ENCODE measurements at places on chromosomes 16 and 17. TPM values are rescaled to one million over a fixed set of nuclear protein-coding genes. Genes with fewer than 3 reads are reported as not detected.

GRCh38 chr16:588639-588888 lies 1.3 kb upstream of the RAB40C start:
- peaks cover 15% of the 10 kb centered on the region for H3K4me1 ChIP-seq
- peak overlapping the region; percentile 85 for H3K27ac ChIP-seq
- H3K36me3 ChIP-seq: no peaks in the 10 kb centered on the region

- no peaks in the 10 kb centered on the region for H3K4me1 ChIP-seq
- no peak overlapping the region for H3K4me3 ChIP-seq
- H3K36me3 ChIP-seq: no peaks in the 10 kb centered on the region
Observed at GRCh38 chr16:86942151-86943051, 364.1 kb downstream of the FOXL1 start.

DNA sequence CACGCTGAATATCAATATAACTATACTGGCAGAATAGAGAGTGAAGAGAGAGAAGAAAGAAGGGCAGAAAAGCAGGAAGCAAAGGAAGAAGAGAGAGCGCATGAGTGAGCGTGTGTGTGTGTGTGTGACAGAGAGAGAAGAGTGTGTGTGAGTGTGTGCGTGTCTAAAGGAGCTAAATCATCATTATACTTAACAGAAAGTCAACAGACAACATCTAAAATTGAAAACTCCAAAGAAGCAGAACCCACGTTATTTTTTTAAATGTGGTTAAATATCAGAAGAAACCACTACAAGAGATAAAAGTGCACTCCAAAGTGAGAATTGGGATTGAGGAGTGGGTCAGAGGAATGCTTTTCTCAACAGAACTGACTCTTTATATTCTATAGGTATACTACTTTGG lies 77.2 kb downstream of the BRIP1 start:
- DNase-seq: no peak
- H3K4me1 ChIP-seq: peaks cover 12% of the 10 kb centered on the region
- no peak overlapping the region for H3K4me3 ChIP-seq
- no peaks in the 10 kb centered on the region for H3K27me3 ChIP-seq
- H3K36me3 ChIP-seq: no peaks in the 10 kb centered on the region

DNA sequence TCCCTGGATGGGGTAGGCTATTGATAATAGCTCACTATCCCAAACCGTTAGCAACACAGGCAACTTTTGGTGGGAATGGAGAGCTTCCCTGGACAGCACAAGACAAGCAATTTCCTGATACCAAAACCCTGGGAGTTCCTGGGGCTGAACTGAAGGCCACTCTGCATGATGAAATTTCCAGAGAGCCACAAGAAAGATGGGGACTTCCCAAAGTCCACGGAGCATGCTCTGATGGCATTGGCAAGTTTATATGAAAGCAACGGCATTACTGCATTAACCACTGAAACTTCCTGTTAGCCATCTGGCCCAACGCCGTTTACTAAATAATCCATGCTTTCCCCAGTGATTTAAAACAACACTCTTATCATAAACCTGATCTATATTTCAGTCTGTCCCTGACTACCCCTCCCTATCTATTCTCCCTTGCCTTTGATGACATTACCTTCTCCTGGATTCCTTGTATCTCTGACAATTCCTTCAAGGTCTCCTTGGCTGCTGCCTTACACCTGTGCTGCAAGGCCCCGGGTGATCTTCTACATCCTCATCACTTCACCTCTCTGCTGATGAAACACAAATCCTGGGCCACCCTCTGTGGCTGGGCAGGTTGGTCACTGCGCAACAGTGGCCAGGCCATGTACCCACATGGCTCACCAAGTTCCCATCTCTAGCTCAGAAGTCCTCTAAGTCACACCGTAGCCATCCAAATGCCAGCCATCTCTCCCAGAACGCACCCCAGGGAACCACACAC lies 108.5 kb upstream of the RCVRN start:
- H3K4me1 ChIP-seq: peaks cover 17% of the 10 kb centered on the region
- H3K27me3 ChIP-seq: no peaks in the 10 kb centered on the region
- peak overlapping the region; percentile 26 for H3K4me3 ChIP-seq
- DNase-seq: peak; percentile 61

GRCh38 chr16:31243734-31244670 lies 15.8 kb upstream of the ITGAM start:
- H3K4me1 ChIP-seq: peaks cover 8% of the 10 kb centered on the region
- peak; percentile 53 for DNase-seq
- no peaks in the 10 kb centered on the region for H3K36me3 ChIP-seq
- H3K27ac ChIP-seq: no peak overlapping the region
- H3K4me3 ChIP-seq: no peak overlapping the region
- no peaks in the 10 kb centered on the region for H3K27me3 ChIP-seq

- no peak overlapping the region for H3K27ac ChIP-seq
- no peak overlapping the region for H3K4me3 ChIP-seq
- H3K4me1 ChIP-seq: no peaks in the 10 kb centered on the region
- no peaks in the 10 kb centered on the region for H3K36me3 ChIP-seq
- no peak for DNase-seq
Observed at GRCh38 chr17:18129041-18129502, 20.5 kb downstream of the MYO15A start.

The SLC38A8 gene
- not detected for total RNA-seq

GRCh38 chr16:2467528-2468232 lies 3.4 kb upstream of the NTN3 start:
- peaks cover 13% of the 10 kb centered on the region for H3K4me1 ChIP-seq
- H3K36me3 ChIP-seq: no peaks in the 10 kb centered on the region
- H3K4me3 ChIP-seq: peak overlapping the region; percentile 72
- H3K27ac ChIP-seq: no peak overlapping the region
- no peak for DNase-seq

DNA sequence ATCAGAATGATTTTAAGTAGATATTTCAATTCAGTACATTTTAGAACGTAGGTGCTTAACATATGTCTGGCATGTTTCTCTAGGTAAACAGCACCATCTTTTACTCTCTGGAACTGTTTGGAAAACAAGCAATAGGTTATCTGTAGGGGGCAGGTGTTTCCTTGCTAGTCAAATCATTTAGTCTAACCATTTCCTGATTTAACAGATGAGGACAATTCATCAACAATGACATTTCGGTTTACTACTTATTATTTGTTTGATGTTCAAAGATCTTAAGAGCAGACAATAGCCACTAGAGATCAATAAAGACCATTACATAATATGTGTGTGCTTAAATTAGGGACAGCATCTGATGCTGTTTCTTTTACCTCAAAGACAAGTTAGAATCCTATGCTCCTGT lies 173.1 kb downstream of the CEP112 start:
- no peak overlapping the region for H3K27ac ChIP-seq
- DNase-seq: no peak
- no peaks in the 10 kb centered on the region for H3K36me3 ChIP-seq
- H3K27me3 ChIP-seq: no peaks in the 10 kb centered on the region
- H3K4me1 ChIP-seq: no peaks in the 10 kb centered on the region

The TPSB2 gene
- total RNA-seq: not detected

DNA sequence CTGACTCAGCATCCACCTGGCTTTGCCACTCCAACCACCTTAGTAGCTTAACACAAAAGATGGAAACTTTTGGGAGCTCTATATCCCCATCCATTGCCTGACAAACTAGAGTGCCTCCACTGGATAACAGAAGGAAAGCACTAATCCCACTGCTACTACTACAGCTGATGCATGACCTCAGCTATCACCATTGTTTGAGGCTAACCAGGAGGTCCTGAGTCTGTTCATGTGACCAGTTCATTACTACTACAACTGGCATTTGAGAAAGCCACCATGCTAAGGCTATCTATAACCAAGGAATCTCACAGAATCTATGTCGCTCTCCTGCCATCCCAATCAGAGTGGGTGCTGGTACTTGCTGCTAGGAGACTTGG lies 604.3 kb upstream of the CA10 start:
- H3K27ac ChIP-seq: no peak overlapping the region
- no peak for DNase-seq
- no peaks in the 10 kb centered on the region for H3K36me3 ChIP-seq
- no peaks in the 10 kb centered on the region for H3K4me1 ChIP-seq

The TAT gene
- 0.44 TPM for total RNA-seq

GRCh38 chr16:84754956-84755672 lies 55.3 kb downstream of the USP10 start:
- peaks cover 50% of the 10 kb centered on the region for H3K4me1 ChIP-seq
- H3K27me3 ChIP-seq: no peaks in the 10 kb centered on the region
- no peak overlapping the region for H3K4me3 ChIP-seq

GRCh38 chr17:4301066-4301465 lies 37.3 kb upstream of the ANKFY1 start:
- DNase-seq: no peak
- H3K4me3 ChIP-seq: no peak overlapping the region
- peaks cover 12% of the 10 kb centered on the region for H3K36me3 ChIP-seq
- H3K27me3 ChIP-seq: no peaks in the 10 kb centered on the region
- peaks cover 22% of the 10 kb centered on the region for H3K4me1 ChIP-seq

DNA sequence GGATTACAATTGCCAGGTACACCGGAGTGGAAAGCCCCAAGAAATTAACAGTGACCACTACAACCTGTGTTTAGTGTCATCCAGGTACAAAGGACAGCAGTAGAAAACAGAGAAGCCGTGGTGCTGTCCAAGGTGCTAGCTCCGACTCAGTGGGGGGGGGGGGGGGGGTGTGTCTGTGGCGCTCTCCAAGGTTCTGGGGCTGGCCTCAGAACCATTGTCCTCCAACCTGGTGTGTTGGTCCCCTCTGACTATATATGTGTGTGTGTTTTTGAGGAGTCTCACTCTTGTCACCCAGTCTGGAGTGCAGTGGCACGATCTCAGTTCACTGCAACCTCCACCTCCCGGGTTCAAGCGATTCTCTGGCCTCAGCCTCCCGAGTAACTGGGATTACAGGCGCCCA lies 5.8 kb upstream of the ZNF23 start:
- no peak for DNase-seq
- no peaks in the 10 kb centered on the region for H3K27me3 ChIP-seq
- no peaks in the 10 kb centered on the region for H3K4me1 ChIP-seq
- no peak overlapping the region for H3K27ac ChIP-seq
- no peaks in the 10 kb centered on the region for H3K36me3 ChIP-seq

DNA sequence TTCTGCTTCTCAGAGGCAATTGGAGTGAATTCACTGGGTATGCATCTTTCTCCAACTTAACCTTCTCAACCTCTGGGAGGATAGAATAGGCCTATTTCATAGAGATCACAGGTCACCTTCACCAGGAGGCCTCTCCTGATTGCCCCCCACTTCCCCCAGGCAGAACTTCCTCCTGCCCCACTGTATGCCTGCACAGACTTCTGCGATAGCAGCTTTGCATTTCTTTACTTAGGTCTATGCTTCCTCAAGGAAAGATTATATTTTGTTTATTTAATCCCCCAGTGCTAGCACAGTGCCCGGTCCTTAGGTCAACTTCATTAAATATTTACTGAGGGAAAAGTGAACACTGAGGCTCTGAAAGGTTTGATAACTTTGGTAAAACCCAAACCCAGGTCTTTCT lies 19.9 kb downstream of the MYO18A start:
- H3K27me3 ChIP-seq: no peaks in the 10 kb centered on the region
- H3K4me1 ChIP-seq: peaks cover 5% of the 10 kb centered on the region
- no peaks in the 10 kb centered on the region for H3K36me3 ChIP-seq
- H3K4me3 ChIP-seq: no peak overlapping the region
- H3K27ac ChIP-seq: no peak overlapping the region

- H3K36me3 ChIP-seq: peaks cover 29% of the 10 kb centered on the region
- 0 out of 2 replicates have a peak overlapping the region, but pooled peaks have one; percentile 91 for H3K4me3 ChIP-seq
- DNase-seq: no peak
- H3K27me3 ChIP-seq: no peaks in the 10 kb centered on the region
- no peak overlapping the region for H3K27ac ChIP-seq
Observed at GRCh38 chr17:81888988-81889595, 2.3 kb downstream of the ALYREF start.

- no peak for DNase-seq
- H3K27me3 ChIP-seq: peaks cover 3% of the 10 kb centered on the region
- no peaks in the 10 kb centered on the region for H3K36me3 ChIP-seq
- no peak overlapping the region for H3K27ac ChIP-seq
- no peaks in the 10 kb centered on the region for H3K4me1 ChIP-seq
- H3K4me3 ChIP-seq: no peak overlapping the region
Observed at GRCh38 chr17:4590981-4591453, 6.7 kb downstream of the SMTNL2 start.

DNA sequence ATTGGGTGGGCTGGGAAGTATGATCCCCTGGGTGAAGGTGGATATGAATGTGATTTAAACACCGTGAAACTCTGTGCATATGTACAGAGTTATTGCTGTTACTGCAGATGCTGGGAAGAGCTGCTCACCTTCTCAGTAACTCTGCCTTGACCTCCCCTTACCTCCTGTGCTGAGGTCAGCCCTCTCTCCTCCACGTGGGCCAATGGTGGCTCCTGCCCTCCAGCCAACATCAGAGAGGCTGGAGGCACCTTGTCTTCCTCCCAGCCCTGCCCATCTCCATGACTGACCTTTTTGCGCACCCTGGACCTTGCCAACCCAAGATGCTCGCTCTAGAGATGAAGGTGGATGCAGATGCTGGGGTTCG lies 387 bp upstream of the ASB16 start:
- no peak for DNase-seq
- H3K4me1 ChIP-seq: peaks cover 5% of the 10 kb centered on the region
- H3K36me3 ChIP-seq: no peaks in the 10 kb centered on the region
- no peaks in the 10 kb centered on the region for H3K27me3 ChIP-seq

DNA sequence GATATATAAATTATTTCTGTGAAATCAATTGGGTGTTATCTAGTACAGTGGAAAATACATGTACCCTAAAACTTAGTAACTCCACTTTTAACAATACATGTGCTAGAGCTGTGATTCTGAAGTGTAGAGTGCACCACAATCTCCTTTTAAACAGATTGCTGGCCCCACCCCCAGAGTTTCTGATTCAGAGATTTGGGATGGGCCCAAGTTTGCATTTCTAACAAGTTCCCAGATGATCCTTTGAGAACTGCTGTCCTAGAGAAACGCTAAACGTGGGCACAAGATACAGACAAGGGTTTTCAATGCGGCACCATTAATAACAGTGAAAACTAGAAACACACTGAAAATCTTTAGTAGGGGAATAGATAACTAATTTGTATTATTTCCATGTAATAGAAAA lies 49.2 kb downstream of the NXPH3 start:
- H3K36me3 ChIP-seq: 0 out of 2 replicates have a peak, but pooled peaks cover 4% of the 10 kb centered on the region
- no peak for DNase-seq
- H3K4me1 ChIP-seq: no peaks in the 10 kb centered on the region
- H3K4me3 ChIP-seq: no peak overlapping the region
- no peaks in the 10 kb centered on the region for H3K27me3 ChIP-seq
- H3K27ac ChIP-seq: no peak overlapping the region

DNA sequence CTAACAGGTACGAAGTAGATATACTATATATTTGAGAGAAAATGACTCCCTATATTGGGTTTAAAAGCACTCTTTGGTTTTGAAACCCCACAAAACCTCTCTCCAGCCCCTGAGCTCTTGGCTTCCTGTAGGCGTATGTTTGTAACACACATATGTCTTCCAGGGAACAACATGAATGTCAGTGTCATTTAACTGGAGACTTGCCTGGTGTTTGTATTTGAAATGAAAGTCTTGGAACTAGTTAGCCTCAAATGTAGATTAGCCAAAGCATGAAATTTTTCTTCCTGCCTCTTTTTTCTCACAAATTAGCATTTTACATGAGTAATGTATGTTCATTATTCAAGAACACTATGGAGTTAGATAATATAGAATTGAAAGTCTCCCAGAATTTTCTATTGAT lies 411.8 kb upstream of the ASIC2 start:
- no peaks in the 10 kb centered on the region for H3K36me3 ChIP-seq
- no peak overlapping the region for H3K4me3 ChIP-seq
- H3K4me1 ChIP-seq: no peaks in the 10 kb centered on the region
- no peaks in the 10 kb centered on the region for H3K27me3 ChIP-seq
